ENCODE measurements at places on chromosomes 4 and X.

DNA sequence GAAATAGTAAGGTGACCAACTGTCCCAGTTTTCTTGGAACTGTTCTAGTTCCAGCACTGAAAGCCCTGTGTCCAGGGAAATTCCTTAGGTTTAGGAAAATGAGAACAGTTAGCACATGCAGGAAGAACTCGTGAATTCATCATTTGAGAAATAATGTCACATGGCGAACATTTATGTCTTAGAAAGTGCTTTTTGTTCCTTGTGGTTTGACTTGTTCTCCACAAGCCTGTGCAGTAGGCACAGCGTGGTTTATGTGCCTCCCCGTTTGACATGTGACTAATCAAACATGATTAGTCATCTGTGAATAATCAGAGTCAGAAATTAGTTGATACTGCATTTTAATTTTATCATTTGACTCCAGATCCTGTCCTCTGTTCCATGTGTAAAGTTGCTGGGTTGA, 556.0 kb upstream of the CPEB2 start:
- DNase-seq = no peak

- DNase-seq = no peak
Measured at GRCh38 chrX:550514-550913, 80.1 kb upstream of the SHOX start.

GRCh38 chrX:8813036-8813435, 11.9 kb upstream of the FAM9A start:
- no peak for DNase-seq

DNA sequence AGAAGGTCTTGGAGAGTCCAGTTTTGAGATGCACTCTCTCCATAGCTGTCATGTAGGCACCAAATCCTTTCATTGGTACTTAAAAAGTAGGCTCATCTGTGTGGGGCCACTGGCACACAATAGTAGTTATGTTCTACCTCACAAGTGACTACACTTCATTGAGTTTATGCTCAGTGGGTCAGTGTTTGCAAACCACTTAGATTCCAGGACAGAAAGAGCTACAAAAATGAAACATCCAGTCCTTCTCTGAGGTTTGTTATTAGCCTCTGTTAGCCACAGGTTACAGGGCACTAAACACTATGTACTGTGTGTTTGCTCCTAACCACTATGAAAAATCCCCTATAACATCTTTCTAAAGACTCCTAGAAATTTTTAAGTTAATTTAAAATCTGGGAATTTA, 13.8 kb downstream of the RAB28 start:
- DNase-seq = no peak

DNA sequence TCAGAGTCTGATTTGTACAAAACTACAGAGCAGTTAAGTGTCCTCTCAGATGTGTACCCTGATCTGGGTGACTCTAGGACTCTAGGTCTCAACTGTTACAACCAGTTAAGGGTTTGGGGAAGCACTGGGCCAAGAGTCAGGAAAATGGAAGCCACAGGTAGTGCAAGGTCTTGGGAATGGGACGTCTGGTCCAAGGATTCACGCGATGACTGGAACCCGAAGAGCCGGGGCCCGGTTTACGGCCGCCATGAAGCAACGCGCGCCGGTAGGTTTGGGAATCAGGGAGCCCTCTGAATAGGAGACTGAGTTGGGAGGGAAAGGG, 321 bp upstream of the HPRT1 start:
- DNase-seq = no peak

DNA sequence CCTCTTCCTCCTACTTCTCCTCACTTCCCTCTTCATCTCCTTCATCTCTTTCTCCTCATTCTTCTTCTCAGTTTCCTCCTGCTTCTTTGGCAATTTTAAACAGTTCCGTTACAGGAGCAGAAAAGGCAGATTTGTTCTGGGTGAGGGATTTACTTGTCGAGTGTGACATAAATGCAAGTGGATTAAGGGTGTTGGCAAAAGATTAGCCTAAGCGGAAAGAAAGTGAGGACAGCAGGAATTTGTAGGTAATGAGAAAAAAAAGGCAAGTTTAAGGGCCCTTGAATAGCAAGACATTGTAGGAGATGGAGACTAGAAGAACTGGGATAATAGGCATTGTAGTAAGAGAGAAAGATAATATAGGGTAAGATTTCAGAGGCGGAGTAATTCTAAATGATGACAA, 841.6 kb downstream of the RAPGEF2 start:
- no peak for DNase-seq

DNA sequence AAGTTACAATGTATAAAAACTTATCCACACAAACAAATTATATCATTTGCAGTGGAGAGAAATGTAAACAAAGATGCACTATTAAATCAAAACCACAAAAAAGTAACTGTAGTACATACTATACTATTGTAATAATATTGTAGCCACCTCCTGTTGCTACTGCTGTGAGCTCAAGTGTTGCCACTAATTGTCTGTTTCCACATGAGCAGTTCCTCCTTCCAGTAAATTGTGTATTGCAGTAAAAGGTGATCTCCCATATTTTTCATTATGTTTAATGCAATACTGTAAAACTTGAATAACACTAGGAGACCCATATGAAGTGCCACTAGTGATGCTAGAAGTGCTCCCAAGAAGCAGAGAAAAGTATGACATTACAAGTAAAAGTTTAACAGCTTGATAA, 11.7 kb downstream of the LIN54 start:
- no peak for DNase-seq

- no peak for DNase-seq
Measured at GRCh38 chrX:1491851-1492349, 39.2 kb upstream of the ASMTL start.

- no peak for DNase-seq
Measured at GRCh38 chr4:113781439-113782040, 20.0 kb upstream of the CAMK2D start.

- no peak for DNase-seq
Measured at GRCh38 chr4:66246643-66247042, 576.4 kb upstream of the EPHA5 start.

GRCh38 chr4:77120886-77121508, 36.0 kb upstream of the CCNG2 start:
- DNase-seq = no peak

DNA sequence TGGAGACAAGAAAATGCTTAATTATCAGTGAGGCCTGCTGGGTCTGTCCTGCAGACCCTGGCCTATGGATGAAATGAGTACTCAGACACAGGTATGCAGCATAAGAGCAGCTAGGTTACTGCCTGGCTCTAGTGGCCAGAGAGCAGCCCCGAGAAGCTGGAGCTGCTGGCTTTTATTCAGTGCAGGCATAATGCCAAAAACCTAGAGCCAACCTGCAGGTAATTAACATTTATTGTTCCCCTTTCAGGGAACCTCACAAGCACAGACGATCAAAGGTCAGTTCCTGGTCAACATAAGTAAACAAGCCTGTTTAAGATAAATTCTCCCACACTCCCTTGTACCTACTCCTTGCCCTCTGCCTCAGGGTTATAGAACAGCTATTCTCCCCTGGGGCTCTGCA, 13.3 kb downstream of the IDS start:
- no peak for DNase-seq
